Activated naive CD8-positive, alpha-beta T cell treated with anti-CD3 and anti-CD28 coated beads, Interleukin-2, amount 50 U/mL, for 24 hours (primary cell): ENCODE measurements at places on chromosomes 2 and 18.
A peak's percentile ranks its signal among the peaks of the same experiment; 100 is the strongest.

DNA sequence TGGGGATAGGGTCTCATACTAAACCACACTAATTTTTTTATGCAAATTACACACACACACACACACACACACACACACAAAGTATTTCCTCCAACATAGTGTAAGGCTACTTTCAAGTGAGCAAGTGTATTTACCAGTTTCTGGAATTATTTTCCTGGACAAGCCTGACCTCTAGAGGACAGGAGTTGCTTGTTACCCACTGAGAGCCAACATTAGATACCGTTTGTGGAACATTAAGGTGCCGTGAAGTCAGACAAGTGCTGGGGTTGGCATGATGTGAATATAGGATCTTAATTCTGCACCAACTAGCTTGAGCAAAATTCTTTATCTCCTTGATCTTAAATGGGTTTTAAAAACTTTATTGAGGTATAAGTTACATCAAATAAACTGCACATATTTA is 39.3 kb upstream of the SERPINB2 start:
- no peaks in the 10 kb centered on the region for H3K4me1 ChIP-seq
- DNase-seq: no peak
- H3K36me3 ChIP-seq: no peaks in the 10 kb centered on the region
- H3K27ac ChIP-seq: no peak overlapping the region
- peaks cover 11% of the 10 kb centered on the region for H3K27me3 ChIP-seq

DNA sequence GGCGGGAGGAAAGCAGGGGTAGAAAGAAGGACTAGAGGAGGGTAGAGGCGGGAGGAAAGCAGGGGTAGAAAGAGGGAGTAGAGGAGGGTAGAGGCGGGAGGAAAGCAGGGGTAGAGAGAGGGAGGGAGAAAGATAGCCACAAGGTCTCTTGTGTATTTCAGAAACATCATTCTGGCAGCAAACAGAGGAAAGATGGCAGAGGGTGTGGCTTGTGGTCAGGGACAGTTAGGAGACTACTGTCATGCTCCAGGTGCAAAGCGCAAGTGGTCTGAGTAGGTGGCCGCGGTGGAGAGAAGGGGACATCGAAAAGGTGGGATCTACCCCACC is 82.4 kb upstream of the TAF1B start:
- no peak for DNase-seq
- no peaks in the 10 kb centered on the region for H3K36me3 ChIP-seq
- no peak overlapping the region for H3K27ac ChIP-seq
- H3K4me1 ChIP-seq: peaks cover 31% of the 10 kb centered on the region

DNA sequence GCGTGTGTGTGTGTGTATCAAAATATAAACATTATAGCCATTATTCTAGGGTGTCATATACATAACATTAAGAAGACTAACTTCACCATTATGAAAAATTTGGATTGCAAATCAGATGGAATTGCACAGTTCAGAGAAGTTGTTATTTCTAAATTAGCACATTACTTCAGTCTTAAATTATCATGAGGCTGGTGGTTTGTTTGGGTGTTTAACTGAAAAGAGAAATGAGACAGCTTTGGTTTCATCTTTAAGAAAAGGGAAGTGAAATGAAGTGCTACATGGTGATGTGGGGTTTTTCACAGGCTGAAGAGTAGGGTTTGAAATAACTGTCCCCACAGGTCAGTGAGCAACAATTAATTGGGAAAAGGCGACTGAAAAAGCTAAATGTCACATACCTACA is 161.2 kb upstream of the XIRP2 start:
- H3K4me3 ChIP-seq: no peak overlapping the region
- no peaks in the 10 kb centered on the region for H3K4me1 ChIP-seq
- no peaks in the 10 kb centered on the region for H3K27me3 ChIP-seq
- H3K36me3 ChIP-seq: no peaks in the 10 kb centered on the region
- no peak overlapping the region for H3K27ac ChIP-seq

DNA sequence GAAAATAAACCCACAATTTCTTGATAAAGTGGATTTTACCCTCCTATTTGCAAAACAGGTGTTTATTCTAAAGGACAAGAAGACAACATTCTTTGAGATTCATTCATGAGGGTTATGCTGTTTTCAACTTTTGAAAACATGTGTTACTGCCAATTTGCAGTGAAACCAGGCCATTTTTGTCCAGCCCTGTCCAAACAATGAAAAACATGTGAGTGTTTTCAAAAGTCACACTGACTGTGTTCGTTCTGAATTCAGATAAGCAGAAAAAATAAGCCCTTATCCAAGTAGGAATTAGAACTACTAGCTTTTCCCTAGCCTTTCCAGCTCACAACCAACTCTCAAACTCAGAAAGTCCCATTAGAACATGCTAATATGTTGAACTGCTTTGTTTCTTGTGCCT is 148.1 kb upstream of the PID1 start:
- H3K36me3 ChIP-seq: no peaks in the 10 kb centered on the region
- no peaks in the 10 kb centered on the region for H3K4me1 ChIP-seq

DNA sequence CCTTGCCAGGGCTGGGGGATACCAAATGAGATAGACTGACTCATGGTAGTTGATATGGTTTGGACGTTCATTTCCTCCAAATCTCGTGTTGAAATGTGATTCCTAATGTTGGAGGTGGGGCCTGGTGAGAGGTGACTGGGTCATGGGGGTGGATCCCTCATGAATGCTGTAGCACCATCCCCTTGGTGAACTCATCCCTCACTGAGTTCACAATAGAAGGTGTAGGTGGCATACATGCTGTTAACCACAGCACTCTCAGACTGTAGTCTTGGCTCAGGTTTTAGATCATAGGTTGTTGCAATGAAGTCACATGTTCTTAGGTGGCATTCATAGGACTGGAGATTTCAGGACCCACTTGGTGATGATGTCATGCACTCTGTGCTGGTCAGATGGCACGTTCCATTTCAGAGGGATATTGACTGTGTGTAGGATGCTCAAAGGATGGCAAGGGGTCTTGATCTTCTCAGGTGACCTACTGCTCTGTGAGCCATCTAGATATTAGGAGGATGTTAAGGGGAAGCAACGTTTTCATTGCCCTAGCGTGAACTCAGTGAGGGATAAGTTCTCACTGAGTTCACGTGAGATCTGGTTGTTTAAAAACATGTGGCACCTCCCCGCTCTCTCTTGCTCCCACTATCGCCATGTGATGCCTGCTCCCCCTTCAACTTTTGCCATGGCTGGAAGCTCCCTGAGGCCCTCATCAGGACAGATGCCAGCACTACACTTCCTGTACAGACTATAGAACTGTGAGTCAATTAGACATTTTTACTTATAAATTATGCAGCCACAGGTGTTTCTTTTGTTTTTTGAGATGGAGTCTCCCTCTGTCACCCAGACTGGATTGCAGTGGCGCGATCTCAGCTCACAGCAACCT is 73.8 kb upstream of the ACAA2 start:
- H3K27ac ChIP-seq: no peak overlapping the region
- DNase-seq: no peak
- H3K27me3 ChIP-seq: peaks cover 4% of the 10 kb centered on the region
- no peaks in the 10 kb centered on the region for H3K4me1 ChIP-seq
- no peak overlapping the region for H3K4me3 ChIP-seq

GRCh38 chr18:42185486-42185885 is 230.5 kb downstream of the PIK3C3 start:
- no peak overlapping the region for H3K27ac ChIP-seq
- peaks cover 1% of the 10 kb centered on the region for H3K36me3 ChIP-seq
- H3K4me1 ChIP-seq: no peaks in the 10 kb centered on the region
- DNase-seq: no peak

- H3K27ac ChIP-seq: no peak overlapping the region
- H3K36me3 ChIP-seq: no peaks in the 10 kb centered on the region
- peaks cover 36% of the 10 kb centered on the region for H3K4me1 ChIP-seq
- DNase-seq: no peak
- H3K4me3 ChIP-seq: no peak overlapping the region
- peaks cover 5% of the 10 kb centered on the region for H3K27me3 ChIP-seq
These were observed 109.9 kb upstream of the ID2 start for GRCh38 chr2:8571792-8572499.

DNA sequence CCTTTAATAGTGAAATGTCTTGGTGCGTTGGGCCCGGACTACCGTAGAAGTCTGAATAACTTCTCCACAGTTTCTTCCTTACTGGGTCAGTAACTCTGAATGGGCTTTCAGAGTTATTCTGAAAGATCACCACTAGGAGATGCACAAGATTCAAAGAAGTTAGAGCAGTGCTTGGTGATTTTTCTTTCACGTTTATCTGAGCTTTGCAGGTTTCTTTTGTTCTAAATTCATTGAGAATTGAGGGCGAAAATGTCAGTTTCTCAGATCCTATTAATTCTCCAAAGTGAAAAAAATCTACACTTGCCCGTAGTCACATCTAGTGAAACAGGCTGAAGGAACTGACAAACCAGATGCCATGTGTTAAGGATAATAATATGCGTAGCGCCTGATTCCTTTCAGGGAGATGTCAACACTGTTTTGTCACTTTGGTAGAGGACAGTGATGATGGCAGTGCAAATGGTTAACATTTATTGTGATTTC is 70.1 kb downstream of the QPCT start:
- peaks cover 13% of the 10 kb centered on the region for H3K4me1 ChIP-seq
- H3K4me3 ChIP-seq: no peak overlapping the region
- no peak for DNase-seq
- H3K27ac ChIP-seq: no peak overlapping the region
- no peaks in the 10 kb centered on the region for H3K27me3 ChIP-seq

- DNase-seq: no peak
- peaks cover 33% of the 10 kb centered on the region for H3K4me1 ChIP-seq
- no peaks in the 10 kb centered on the region for H3K27me3 ChIP-seq
- no peak overlapping the region for H3K27ac ChIP-seq
- no peak overlapping the region for H3K4me3 ChIP-seq
- no peaks in the 10 kb centered on the region for H3K36me3 ChIP-seq
These were observed 16.9 kb downstream of the ACSL3 start for GRCh38 chr2:222877556-222878300.

DNA sequence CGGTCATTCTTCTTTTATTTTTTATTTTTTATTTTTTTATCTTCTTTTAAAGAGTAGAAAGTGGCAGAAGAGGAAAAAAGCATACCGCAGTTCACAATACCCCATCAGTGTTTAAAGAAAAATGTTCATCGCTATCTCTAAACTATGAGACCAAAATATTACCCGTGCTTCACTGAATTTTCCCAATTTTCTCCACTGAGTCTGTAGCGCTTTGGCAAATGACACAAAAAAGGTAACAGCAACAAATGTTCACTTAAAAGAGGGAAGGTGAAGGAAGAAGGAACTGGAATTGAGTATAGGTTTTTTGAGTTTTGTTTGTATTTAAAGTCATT is 15.1 kb upstream of the RIOK3 start:
- H3K4me1 ChIP-seq: peaks cover 22% of the 10 kb centered on the region
- peak overlapping the region; percentile 85 for H3K27ac ChIP-seq
- no peaks in the 10 kb centered on the region for H3K27me3 ChIP-seq
- H3K4me3 ChIP-seq: peak overlapping the region; percentile 88

- no peaks in the 10 kb centered on the region for H3K36me3 ChIP-seq
- no peak for DNase-seq
- H3K27ac ChIP-seq: no peak overlapping the region
- no peaks in the 10 kb centered on the region for H3K27me3 ChIP-seq
These were observed 122.0 kb downstream of the ARHGAP28 start for GRCh38 chr18:6851480-6851879.

- H3K27me3 ChIP-seq: no peaks in the 10 kb centered on the region
- no peaks in the 10 kb centered on the region for H3K36me3 ChIP-seq
- no peak for DNase-seq
- H3K27ac ChIP-seq: peak overlapping the region; percentile 49
- no peak overlapping the region for H3K4me3 ChIP-seq
- peaks cover 26% of the 10 kb centered on the region for H3K4me1 ChIP-seq
These were observed 42.8 kb upstream of the PTMA start for GRCh38 chr2:231665245-231666170.

DNA sequence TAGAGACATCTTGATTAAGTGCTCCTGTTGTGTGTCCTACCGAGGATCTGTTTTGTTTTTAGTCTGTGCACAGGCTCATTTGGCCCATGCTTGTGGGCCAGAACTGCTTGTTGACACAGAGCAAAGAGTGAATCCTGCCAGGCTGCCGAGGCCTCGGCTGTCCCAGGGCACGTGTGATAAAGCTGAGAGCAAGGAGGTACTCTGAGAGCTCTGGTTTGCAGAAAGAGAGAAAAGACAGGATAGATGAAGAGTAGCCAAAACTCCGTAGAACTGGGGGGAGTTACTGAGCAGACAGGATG is 175.1 kb downstream of the FAM210A start:
- no peak for DNase-seq
- peaks cover 6% of the 10 kb centered on the region for H3K36me3 ChIP-seq
- H3K4me1 ChIP-seq: peaks cover 24% of the 10 kb centered on the region
- no peaks in the 10 kb centered on the region for H3K27me3 ChIP-seq

DNA sequence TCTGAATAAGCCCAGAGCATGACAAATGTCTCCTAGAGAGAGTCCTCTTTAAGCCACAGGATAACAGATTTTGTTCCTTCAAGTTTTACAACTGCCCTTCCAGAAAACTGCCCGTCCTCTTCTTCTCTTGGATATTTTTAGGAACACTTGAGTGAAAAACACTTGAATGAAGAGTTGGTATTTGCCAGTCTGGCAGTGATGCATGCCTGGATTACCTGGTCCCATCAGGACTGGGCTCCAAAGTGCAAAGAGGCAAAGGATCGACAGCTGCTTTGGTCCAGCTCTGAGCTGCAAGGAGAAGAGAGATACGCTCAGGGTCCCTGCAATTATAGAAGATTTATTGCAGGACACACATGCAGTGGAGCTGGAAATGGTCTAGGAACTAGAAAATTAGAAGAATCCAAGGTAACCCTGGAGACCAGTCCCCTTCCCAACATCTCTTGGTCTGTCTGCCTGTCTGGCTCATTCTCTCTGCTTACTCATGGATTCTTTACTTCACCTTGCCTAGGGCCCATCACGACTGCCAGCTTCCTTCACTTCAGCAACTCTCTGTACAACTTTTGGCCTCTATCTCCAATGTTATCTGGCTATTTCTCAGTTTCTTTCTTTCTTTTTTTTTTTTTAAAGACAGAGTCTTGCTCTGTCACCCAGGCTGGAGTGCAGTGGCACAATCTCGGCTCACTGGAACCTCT is 112.1 kb upstream of the SIX2 start:
- DNase-seq: no peak
- no peaks in the 10 kb centered on the region for H3K27me3 ChIP-seq
- H3K4me3 ChIP-seq: no peak overlapping the region

DNA sequence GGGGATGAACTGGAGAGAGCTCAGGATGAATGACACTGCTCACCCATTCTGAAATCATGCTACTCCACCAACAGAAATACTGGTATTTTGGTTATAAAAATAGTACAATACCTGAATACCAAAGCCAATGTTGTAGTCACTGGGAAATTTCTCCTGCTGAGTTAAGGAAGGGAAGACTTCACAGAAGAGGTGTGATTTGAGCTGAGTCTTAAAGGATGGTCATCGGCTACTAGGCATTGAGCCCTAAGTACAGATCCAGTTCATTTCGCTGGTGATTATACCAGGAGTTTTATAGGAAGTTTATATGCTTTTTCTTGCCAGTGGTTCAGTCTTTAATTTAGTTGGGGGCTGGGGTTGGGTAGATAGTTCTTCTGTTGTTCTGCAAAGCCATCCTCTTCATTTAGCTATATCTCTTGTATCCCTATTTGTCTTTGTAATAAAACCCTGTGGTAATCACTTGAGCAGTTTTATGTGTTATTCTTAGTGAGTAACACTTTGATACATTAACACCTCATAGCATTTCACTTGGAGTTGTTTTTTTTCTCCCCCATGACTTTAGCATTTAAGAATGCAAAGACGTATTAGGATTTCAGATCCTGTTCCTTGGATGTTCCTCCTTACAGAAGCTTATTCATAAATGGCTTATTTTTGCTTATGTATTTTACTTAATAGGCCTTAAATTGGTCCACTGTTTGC is 239.9 kb upstream of the FOSL2 start:
- peaks cover 49% of the 10 kb centered on the region for H3K36me3 ChIP-seq
- H3K4me1 ChIP-seq: no peaks in the 10 kb centered on the region
- no peak for DNase-seq
- no peaks in the 10 kb centered on the region for H3K27me3 ChIP-seq
- H3K4me3 ChIP-seq: no peak overlapping the region
